Hepatic stellate cell (primary cell): ENCODE measurements at places on chromosomes 5 and 9.

DNA sequence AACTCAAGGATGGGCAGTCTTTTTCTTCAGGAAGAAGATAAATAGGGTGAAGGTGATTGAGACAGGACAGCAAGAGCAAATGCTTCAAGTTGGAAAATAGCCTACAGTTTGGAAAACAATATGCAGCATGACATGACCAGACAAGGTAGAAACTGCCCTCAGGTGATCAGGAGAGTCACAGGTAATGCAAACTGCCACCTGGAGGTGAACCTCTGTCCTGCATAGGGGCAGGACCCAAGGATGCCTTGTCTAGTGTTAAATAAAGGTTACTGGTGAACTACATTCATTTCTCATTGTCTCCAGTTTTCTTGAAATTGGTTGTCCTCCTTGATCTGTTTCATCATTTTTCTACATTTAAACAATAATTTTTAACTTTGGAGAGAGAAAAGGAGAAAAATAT is 232.1 kb downstream of the SEMA5A start:
- no peak for DNase-seq

DNA sequence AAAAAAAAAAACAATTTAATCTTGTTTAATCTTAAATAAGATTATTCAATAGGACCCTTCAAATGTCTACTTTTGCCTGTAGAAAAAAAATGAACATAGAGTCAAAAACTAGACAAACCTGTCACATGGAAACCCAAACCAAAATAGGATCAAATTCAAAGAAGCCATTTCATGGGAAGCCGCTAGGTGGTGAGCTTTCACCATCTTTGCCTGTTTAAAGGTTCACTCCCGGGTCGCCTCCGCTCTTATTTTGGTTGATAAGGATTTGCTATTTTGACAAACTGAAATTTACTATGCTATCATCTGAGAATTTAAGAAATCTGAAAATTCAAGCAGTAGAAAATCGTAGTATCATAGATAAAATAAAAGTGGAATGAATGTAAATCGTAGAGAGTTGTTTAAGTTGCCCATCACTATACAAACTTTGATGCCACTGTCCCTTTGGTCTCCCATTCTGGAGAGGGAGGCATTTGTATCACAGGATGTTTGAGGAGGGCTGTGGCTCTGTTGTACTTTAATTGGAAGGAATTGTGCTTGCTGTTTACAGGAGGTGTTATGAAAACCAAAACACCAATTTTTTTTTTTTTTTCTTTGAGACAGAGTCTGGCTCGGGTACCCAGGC is 43.5 kb upstream of the DNAH5 start:
- DNase-seq, result peak; percentile 59

DNA sequence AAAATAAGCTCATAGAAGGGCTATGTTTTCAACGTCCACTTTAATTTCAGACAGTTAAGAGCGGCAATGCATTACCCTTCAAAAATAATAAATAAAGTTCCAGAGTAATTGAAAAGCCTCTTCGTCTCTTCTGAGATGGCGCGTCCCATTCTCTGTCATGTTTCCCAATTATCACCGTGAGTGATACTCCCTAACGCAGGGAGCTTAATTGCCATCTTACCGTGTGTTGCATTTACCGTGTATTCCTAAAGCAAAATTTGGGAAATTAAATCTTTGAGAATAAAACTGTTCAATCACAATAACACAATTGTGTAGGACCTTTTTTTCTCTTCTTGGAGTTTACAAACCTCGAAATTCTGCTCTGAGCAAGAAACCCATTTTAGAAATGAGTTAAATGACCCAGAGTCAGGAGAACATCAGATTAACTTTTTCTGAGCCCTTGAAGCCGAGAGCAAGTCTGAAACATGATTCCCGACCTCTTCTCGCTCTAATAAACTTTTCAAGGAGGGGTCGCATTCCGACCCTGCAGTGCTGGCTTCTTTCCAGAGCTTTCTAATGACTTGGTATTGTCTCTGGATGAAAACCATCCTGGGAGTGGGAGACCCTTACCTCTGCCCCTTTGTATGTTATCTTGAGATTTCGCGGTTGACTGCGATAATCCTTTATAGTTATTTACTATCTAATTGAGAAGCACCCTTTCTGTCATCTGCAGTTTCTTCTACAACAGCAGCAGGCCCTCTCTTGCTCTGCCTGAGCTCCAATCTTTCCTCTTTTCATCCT is 251.5 kb downstream of the FSTL4 start:
- no peak for DNase-seq

- DNase-seq, result no peak
These were observed 81.3 kb upstream of the CTSL start for GRCh38 chr9:87644659-87645058.

GRCh38 chr5:177296581-177296980 is 6.9 kb downstream of the RAB24 start:
- no peak for DNase-seq

DNA sequence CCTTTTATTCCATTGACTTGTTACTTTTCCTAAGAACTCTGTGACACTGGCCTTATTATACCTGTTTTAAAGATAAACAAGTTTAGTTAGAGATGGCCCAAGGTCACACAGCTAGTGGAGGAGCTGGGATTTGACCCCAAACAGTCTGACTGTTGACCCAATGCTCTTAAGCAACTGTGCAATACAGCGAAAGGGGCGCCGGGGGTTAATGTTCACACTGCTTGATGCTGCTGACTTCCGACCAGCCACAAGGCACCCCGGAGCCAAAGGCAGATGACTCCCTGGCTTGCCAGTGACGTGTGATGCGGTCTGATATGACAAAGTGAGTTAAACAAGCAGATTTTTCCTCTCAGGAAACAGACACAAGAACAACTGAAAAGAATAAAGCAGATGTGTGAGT is 23.9 kb downstream of the PIK3R1 start:
- DNase-seq, result peak; percentile 49

- DNase-seq, result no peak
These were observed 43.5 kb upstream of the TCF7 start for GRCh38 chr5:134070725-134071613.

- DNase-seq, result no peak
These were observed 16.3 kb upstream of the LTC4S start for GRCh38 chr5:179777456-179777855.

DNA sequence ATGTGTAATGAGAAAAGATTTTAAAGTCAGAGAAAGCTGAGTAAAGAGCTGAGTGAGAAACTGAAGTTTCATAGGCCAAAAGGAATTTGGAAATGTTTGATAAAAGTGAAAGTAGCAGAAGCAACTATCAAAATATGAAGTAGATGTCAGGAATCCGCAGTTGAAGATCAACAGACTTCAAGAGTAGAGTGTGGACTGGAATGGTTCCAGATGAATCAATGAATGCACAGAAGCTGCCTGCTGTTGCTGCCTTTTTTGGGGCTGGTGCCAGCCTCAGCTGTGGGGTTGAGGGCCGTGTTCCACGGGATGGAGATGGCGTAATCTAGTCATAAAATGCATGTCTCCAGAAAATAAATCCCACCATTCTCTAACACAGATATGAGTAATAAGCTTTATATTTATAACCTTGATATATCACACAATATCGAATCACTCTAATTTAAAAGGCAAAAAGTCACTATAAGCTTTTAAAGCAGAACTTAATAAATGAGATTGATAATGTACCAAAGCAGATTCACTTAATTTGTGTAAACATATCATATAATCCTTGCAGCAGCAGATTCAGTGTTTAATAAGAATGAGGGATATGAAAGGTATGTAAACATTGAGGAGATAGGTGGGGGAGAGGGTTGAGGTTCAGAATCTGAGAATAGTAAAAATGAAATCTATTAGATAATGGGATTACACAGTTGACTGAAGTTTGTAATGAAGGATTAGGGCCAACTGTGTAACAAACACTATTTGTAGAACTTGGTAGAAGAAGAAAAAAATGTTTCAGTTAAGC is 652.3 kb upstream of the FTMT start:
- peak; percentile 7 for DNase-seq

- peak; percentile 79 for DNase-seq
These were observed at the start of gene TRIM36 for GRCh38 chr5:115169487-115170133. TSS of gene TRIM36 (minus strand) at chr5:115169908. CDS start at chr5:115169634, 274 bp downstream.

DNA sequence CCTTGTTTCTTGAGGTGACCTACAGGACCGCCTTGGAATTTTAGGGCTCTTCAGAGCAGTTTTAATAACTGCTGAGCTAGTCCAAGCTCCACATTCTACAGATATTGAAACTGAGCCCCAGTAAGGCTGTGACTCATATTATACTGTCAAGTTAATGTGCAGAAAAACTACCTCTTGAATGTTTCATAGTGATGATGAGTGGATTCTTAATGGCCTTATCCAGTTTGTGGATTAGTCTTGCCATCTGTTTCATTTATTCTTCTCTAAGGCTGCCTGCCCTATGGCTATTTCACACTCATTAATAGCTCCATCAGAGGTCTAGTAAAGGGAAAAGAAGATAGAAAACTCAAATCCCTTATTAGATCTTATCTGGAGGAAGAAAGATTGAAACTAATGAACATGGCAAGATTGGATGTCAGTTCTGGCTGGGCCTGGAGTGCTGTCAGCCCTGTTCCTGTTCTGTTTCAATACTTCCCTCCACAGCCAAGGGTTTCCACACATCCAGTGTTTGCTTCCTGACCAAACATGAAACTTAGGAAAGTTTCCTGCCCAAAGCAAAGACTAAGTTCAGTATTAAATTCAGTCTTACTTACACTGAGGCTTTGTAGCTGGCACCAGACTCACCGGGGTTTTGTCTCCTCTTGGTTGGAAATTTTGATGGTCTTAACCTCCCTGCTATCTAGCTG is 215.6 kb upstream of the DMAC1 start:
- no peak for DNase-seq

DNA sequence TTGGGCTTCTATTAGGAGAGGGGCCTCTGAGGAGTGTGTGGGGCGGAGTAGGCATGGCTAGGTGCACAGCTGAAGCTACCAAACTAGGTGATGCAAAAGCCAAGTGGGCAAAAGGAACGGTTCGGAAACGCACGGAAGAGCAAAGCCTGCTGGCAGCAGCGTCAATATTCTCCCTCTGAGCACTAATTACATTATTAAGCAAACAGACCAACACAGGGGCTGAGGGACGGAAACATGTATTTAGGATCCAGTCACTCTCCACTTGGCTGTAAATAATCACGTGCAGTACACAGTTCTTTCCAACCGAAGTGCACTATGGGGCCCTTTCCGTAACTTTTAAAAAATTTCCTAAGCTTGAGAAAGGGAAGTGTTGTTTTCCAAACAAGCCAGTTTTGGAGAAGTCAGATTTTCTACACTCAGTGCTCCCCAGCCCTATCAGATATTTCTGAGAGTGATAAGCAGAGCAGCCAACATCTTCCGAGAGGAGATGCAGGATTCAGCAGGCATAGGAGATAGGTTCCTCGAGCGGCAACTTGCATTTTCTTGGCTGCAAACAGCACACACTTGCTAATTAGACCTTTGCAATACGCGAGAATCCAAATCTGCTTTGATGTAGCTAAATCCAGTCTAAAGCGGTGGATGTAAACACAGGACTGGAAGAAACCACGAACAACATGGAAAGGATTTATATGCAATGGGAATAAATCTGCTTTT is 217.2 kb upstream of the TBCA start:
- no peak for DNase-seq

DNA sequence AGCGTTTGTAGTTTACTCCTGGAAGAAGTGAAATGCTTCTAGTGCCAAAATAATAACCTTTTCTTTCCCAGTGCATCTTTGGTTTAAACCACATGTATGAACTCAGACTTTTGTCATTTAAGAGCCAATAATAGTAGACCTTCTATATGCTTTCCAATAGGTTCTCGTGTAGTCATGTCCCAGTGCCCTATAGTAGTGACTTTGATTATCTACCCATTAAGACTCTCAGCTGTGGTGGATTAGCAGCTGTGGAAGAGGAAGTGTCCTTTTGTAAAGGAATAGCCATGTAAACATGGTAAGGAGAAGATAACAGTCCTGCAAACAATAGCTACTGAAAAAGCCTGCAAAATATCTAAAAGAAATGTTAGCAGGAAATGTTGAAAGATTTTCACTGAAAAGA is 765.3 kb downstream of the MTRR start:
- DNase-seq, result no peak

DNA sequence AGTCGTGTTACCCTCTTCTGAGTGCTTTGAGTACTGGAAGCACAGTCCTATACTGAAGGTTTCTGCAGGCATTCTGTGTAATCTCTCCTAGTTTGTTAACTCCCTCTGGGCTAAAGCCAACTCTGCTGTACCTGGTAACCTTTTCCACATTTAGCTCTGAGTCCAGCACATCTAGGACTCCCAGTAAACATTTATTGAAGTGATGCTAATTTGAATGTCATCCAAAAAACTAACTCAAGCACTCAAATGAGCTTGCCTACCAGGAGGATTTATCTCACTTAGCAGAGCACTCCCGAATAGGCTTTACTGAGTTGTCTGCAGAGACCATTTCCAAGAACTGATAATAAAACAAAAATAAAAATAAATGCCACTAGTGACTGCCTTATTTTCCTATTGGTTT is 79.5 kb upstream of the NFIB start:
- no peak for DNase-seq

GRCh38 chr9:92850898-92851297 is 26.9 kb downstream of the ZNF484 start:
- DNase-seq, result no peak

DNA sequence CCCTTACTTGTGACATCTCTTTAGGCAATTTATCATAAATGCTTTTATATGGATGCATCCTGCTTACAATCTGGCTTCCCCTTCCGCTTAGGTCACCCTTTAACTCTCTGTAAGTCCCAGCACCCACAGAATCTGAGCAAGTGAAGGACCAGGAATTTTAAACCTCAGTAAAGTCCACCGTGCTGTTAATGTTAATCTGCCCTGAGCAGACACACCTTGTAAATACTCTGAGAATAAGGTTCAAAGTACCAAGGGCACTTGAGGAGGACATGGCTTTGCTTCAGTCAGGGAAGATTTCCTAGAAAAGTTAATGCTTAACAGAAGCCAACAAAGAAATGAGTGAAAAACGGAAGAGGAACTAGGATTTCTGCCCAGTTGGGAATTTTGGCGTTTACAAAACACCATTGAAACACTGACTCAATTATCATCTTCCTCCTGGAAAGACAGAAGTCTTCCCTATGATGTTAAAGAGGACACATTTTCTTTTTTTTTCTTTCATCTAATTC is 26.4 kb upstream of the TTC39B start:
- DNase-seq, result no peak

DNA sequence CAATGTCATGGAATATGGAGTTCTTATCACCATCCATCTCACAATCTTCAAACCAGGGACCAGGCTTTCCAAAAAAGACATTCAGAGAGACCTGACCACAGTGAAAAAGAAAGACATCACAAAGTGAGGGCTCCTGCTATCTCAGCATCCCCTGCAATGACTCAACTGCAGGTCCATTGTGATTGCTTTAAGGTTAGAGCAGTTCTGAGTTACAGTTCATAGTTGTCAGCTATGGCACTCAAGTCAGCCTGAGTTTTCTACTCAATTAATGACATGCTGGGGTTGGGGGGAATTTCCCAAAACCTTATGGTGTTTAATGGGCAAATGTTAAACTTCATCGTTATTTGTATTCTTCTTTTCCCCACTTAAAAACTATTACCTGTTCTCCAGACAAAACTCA is 58.9 kb downstream of the CEMIP2 start:
- no peak for DNase-seq

DNA sequence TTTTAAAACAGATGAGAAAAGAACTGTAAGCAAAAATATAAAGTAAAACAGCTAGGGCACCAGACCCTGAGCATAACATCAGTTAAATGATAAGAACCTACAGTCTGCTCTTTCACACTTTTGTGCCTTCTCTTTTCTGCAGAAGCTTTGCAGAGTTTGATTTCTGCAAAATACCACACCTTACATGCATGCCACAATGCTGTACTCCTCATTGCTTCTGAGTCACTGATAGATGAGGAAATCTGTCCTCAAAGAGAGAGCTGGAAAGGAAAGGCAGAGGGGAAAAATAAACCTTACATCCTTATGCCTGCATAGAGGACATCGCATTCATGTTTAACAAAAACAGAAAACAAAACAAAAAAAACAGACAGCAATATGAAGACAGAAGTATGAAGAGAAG is 142.9 kb downstream of the ATPSCKMT start:
- peak; percentile 18 for DNase-seq
